Hematopoietic multipotent progenitor cell treated with erythropoietin and hydrocortisone succinate and interleukin-3 and kit ligand, for 6 days (in vitro differentiated cells): ENCODE measurements at places on chromosomes 2 and 18.
A peak's percentile ranks its signal among the peaks of the same experiment; 100 is the strongest.

GRCh38 chr2:105254531-105255210, 13.1 kb downstream of the GPR45 start:
- DNase-seq = no peak

DNA sequence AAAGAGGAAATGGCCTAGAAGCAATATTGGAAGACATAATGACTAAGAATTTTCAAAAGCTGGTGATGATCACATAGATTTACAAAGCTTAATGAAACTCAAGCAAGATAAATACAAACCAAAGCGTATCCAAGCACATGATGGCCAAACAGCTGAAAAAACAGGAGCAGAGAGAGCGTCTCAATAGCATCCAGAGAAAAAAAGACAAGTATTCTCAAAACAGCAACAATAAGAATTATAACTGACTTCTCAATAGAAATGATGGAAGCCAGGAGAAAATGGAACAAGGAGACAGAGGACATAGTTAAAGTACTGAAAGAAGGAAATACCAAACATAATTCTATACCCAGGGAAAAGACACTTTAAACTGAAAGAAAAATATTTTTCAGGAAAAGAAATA, 437.2 kb upstream of the TNP1 start:
- DNase-seq = no peak

GRCh38 chr2:68901199-68901514, 30.0 kb upstream of the BMP10 start:
- peak; percentile 48 for DNase-seq

DNA sequence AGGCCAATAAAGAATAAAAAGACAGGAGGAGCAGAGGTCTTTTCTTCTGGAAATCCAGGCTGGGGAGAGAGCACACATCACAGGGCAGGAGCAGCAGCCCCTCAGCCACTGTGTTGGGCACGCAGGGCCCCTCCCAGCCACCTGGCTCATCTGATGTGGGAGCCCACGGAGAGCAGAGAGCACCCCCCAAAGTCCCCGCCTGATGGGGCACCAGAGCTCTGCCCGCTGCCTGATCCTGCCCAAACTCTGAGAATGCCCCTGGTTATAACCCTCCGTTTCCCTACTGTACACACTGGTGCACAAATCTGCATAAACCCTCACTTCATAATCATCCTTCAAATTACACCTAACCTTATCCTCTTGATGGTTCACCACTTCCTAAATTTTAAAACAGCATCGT, 111.3 kb downstream of the HDAC4 start:
- no peak for DNase-seq

DNA sequence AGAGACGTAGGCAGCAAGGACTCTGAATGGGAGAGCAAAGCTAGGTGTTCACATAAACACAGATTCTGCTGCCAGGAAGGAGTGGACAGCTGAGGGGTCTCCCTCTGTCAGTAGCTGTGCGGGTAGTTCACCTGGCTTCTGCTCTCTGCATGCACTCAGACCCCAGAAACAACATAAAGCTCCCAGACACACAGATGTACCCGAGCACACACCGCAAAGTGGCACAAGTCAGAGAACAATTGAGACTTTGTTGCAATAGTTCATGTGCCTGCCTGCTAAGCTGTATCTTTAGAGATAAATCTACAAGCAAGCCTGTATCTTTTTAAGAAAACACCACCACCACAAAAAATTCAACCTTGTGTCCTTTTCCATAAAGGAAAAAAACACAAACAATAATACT, 420.0 kb upstream of the ST6GAL2 start:
- DNase-seq = no peak

DNA sequence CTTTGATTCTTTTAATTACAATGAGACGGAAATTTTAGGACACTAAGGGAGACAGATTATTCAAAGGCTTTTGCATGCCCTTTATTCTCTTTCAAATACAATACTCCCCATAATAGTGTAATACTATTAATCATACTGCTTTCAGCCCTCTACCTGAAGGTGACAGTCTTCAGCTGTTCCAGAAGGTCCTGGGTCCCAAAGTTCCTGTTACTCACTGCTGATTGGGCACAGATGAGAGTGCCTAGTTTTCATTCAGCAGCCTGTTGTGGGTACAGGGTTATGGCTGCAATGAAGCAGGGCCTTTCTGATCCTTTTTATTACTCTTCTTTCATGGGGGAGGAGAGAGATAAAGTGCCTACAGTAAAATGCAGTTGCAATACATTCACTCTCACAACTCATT, 80.2 kb downstream of the NUP35 start:
- DNase-seq = no peak

DNA sequence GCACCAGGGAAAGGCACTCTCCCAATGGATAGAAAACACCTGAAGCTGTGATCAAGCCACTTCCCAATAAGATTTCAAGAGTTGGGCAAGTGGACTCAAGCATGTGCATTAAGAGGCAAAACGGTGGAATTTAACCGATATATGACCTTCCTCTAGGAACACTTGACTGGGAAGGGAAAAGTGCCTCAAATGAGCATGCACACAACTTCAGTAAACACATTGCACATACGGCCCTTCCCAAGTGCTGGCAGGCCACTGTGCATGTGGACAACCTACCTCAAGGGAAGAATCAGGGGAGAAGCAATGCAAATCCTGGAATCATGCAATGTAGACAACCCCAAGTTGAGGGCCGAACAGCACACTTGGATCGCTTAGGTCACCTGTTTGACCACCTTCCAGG, 23.9 kb upstream of the SH3RF3 start:
- no peak for DNase-seq

- DNase-seq = no peak
Measured at GRCh38 chr18:53004798-53005197, 664.8 kb downstream of the DCC start.

GRCh38 chr2:151374436-151374835, 17.0 kb downstream of the TNFAIP6 start:
- DNase-seq = peak; percentile 77

DNA sequence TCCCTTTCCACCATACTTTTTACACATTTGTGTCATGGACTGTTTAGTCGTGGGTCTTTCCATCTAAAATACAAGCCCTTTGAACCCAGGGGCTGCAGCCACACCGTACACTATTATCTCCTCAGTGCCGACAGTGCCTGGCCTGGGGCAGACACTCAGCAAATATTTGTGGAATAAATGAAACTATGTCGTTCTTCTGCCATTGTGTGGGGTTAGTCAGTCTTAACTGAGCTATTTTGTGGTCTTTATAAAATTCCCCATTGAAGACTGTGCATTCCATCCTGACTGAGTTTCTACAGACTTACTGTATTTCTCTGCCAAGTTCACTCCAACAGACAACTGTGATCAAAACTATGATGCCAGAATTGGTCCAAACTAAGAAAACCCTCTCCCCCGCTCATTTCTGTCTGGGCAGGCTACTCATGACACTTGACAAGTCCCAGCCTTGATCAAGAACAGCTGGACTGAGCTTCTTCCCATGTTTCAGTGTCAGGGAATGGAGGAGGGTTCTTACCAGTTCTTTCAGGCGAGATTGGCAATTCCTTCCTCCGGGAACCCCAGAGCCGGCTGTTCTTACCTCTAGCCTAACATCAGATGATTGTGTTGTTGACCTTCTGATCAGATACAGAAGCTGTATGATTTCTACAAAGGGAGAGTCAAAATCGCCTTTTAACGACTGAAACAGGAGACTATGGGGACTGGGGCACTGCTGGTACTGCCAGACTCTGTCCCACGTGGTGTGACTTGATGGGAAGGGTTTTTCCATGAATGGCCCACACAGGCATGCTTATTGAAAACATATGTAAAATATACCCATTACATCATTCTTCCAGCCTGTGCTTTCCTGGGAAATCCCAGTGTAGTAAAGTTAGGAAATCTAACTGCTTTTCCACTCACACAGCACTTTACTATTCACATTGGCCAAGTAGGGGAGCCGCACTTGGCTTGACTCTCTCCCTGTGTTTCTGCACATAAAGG, 77.4 kb upstream of the NPAS2 start:
- no peak for DNase-seq

DNA sequence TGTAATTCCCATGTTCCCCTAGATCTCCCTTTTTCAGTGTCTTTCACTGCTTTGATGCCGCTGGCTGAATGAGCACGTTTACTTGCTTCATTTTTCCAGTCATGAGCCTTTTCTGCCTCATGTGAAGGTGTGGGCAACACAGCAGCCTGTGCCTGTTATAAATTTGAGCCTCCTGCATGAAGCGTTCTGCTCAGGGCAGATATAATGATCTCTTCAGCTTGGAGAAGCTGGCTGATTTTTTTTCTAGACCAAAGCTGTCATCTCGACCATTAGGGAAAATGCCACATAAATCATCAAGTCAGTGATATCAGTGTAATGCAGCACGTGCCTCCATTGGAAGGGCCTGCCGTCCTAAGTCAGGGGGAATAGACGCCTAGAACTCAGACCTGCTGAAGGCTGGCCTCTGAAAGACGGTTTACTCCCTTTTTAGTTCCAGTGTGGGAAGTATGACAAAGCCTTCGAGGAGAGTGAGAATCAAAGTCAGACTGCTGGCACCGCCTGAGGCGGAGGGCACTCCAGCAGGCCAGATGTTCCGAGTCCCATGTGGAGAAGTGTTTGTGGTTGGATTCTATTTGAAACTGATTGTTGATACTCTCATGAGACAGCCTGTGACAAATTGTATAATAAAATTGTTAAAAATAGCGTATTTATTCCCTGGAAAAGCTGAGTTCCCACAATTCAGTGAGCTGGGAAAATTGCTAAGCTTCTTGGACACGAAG, 196.5 kb downstream of the MYO1B start:
- DNase-seq = no peak

DNA sequence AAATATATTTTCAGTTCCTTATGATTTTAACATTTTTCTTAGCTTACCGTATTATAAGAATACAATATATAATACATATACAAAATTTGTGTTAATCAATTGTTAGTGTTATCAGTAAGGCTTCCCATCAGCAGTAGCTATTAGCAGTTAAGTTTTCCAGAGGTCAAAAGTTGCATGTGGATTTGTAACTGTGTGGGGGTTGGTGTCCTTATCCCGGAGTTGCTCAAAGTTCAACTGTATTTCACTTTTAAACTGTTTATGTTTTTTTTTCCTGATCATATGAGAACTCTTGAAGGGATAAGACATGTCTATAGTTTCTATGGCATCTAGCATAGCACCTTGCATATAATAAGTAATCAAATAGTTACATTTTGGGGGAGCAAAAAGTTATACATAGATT, 11.9 kb upstream of the MFSD6 start:
- no peak for DNase-seq

DNA sequence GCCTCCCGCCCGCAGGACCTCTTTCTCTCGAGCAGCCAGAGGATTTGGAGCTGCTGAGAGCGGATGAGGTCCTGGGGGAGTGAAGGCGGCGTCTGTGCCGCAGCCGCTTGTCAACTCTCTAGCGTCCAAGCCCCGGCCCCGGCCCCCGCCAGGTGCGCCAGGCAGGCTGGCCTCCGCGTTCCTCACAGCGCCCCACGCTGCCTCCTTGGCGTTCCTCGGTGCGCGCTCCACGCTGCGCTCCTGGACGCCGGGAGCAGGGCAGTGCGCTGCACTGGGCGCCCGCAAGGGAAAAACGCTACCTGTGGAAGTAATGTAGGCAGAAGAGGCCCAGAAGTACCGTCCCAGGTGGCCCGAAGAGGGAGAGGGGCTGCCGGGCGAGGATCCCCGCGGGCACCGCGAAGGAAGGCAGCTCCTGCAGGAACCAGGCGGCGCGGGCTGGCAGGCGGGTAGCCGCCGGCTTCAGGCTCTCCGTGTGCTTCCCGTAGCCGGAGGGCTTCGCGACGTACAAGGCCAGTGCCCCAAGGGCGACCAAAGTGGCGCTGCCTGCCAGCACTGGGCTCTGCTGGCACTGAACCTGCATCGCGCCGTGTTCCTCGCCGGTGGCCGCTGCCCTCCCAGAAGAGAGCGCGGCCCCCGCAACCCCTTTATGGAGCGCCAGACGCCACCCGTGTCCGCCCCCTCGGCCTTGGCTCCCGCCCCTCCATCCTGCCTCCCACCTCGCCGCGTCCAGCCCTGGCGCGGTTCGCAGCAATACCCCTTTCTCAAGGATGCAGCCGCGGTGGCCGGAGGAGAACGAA, at the start of gene SRD5A2:
TSS of gene SRD5A2 (minus strand) at position 618 of the 797 bp plus-strand sequence. CDS start at position 580, 38 bp downstream.
- peak; percentile 3 for DNase-seq

GRCh38 chr2:217293046-217293445, 433.2 kb upstream of the TNP1 start:
- DNase-seq = no peak

DNA sequence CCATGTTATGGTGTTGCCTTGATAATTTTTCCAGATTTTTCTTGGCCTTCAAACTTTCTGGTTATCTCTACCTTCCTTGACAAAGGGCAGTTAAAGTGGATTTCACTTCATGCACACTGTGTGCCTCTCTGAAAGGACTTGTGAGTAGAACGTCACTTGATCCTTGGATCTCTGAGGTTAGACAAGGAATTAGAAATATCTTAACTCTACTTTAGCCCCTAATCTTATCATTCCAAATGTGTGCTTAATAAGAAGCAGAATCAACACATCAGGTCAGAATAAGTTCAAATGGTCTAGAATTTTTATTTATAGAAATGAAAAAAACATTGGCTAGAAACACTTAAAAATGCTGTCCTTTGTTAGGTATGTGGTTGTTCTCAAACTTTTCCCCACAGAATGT, 205.7 kb downstream of the TPGS2 start:
- DNase-seq = no peak

DNA sequence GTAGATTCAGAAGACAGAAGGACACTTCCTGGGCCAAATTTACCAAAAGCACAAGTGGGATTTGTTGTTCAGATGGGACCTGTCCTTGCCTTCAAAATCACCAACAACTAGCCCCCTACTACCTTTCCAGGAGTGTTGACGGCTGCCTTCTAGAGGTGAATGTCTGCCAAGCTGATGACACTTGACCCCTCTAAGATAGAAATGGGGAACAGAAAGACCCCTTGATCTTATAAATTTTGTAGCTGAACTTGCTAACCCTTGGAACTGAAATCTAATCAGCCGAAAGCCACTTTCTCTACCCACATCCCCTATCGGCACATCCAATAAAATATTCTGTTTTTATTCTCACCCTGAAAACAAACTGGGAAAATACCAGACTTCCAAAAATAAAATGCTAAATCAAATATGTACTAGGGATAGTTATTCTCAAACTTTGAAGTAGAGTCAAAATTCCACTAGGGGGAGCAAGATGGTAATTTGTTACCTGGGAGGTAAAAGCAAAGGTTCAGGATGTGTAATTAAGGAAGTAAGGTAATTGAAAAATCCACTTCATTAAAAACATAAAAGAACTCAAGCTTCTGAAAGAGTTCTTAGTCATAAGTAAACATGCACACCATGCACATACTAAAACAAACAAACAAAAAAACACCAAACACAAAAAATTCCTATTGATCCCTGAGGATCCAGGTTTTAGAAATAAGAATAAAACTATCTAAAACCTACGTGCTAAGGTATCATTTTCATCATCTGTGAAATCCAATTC, 119.2 kb downstream of the ANKRD44 start:
- DNase-seq = peak; percentile 85

DNA sequence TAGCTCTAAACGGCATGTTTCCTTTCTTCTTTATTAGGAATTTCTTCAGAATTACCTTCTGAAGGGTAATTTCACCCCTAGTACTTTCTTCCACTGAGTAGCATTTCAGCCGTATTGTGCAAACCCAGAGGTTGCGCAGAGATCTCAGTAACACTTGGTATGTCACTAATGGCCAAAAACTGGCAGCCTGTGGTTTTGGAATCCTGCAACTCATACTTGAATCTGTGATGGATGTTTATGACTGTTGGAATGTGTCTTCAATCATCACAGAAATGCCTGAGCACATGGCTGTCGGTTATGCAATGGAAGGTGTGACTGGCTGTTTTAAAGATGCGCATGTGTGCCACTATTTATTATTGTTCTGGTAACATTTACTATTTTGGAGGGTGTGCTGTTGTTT, 100.0 kb downstream of the COLEC12 start:
- peak; percentile 22 for DNase-seq

- DNase-seq = no peak
Measured at GRCh38 chr18:56921896-56922480, 224.9 kb upstream of the BOD1L2 start.

GRCh38 chr2:71299507-71299906, 32.1 kb upstream of the ZNF638 start:
- DNase-seq = peak; percentile 71
